AML-193 (cell line): ENCODE measurements at places on chromosomes 3 and 15.

- DNase-seq: no peak
Measured at GRCh38 chr15:68464448-68465090, 32.6 kb upstream of the ITGA11 start.

- DNase-seq: no peak
Measured at GRCh38 chr15:69758291-69758771, 305.7 kb downstream of the RPLP1 start.

- DNase-seq: no peak
Measured at GRCh38 chr3:124374583-124374982, 355.7 kb upstream of the UMPS start.

- no peak for DNase-seq
Measured at GRCh38 chr3:13107661-13108060, 34.4 kb upstream of the IQSEC1 start.

- DNase-seq: no peak
Measured at GRCh38 chr3:59839810-59840515, 790.1 kb upstream of the CFAP20DC start.

DNA sequence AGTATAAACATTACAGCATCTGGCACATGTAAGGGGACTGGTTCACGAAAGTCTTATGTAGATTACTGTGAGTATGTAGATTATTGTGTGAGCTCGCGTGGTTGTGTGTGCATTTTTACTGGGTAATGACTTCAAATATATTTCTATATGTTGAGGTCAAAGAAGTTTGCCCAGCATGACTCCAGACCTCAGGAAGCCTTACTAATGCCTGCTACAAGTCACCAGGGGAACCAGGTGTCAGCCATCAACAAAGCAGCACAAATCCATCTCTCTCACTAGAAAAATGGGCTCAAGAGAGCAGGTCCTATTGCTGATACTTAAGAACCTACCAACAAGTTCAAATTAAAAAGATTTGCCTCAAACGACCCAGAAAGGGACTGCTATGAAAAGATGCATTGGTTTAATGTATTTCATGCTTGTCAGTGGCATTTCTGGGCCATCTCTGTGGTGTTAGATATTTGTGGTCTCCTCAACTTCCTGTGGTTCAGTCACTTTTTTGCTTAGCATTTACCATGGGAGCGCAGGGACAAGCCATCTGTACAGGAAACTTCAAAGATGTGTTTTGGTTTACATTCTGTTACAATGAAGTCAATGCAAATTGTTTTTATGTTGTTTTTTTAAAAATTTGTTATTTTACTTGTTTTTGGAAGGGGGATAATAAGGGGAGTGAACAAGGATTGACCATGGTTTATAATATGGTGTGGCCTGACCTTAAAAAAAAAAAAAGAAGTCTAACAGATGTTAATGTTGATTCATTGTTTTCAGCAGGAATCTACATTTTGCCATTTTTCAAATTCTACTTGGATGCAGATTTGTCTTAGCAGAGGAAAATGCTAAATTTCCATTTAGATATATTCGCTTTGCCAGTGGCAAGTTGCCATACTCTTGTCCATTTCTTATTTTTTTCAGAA, 172.1 kb upstream of the ADAMTS9 start:
- no peak for DNase-seq

DNA sequence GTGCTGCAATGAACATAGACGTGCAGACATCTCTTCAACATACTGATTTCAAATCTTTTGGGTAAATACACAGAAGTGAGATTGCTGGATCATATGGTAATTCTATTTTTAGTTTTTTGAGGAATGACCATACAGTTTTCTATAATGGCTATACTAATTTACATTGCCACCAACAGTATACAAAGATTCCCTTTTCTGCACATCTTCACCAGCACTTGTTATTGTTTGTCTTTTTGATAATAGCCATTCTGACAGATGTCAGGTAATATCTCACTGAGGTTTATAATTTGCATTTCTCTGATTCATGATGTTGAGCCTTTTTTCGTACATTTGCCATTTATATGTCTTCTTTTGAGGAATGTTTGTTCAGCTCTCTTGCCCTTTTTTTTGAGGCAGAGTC, 30.5 kb downstream of the TOPAZ1 start:
- DNase-seq: no peak

- DNase-seq: no peak
Measured at GRCh38 chr3:14343338-14344112, 58.9 kb upstream of the SLC6A6 start.

GRCh38 chr3:28291577-28291976, 50.2 kb downstream of the CMC1 start:
- no peak for DNase-seq

DNA sequence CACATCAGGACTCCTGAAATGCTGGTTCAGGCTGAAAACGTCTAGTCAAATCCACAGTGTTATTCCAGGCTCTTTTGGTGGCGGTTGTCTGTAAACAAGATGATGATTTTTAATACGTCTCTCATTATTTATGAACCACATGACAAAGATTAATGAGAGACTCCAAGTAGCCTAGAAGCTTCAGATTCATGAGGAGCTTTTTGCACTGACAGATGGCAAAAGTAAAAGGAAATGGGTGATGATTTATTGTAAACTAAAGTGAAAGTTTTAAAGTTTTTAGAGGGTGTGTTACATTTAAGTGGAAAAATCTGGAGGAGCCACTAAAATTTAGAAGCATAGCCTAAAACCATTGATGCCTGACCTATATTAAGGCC, 77.0 kb downstream of the BBX start:
- DNase-seq: no peak

DNA sequence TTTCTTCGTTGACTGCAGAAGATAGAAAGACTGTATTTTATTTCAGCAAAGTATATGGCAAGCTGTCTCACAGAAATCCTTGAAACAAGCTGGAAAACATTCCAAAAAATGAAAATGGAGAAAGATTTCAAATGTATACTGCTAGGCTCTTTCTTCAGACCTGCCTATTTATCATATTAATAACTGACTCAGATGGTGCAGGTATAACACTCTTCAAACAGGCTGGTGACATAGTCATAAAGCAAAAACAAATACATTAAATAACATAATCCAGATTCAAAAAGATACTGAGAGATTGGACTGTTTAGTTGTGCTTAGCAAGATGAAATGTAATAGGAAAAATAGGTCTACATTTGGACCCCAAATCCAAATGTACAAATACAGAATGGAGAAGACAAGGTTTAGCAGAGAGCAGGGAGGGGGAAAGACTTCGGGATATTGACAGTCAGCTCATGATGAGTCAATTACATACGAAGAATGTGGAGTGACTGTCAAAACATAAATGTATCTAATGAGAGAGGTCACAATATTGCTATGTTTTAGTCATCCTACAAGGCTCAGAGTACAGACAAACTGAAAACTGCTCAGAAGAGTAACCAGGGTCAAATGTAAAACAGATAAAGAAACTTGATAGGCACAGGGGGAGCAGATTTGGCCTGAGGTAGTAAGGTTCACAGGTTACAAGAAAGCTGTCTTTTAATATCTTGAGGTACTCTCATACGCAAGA, 88.7 kb downstream of the DMXL2 start:
- no peak for DNase-seq

- DNase-seq: no peak
Measured at GRCh38 chr3:9168241-9168741, 81.2 kb downstream of the SRGAP3 start.

DNA sequence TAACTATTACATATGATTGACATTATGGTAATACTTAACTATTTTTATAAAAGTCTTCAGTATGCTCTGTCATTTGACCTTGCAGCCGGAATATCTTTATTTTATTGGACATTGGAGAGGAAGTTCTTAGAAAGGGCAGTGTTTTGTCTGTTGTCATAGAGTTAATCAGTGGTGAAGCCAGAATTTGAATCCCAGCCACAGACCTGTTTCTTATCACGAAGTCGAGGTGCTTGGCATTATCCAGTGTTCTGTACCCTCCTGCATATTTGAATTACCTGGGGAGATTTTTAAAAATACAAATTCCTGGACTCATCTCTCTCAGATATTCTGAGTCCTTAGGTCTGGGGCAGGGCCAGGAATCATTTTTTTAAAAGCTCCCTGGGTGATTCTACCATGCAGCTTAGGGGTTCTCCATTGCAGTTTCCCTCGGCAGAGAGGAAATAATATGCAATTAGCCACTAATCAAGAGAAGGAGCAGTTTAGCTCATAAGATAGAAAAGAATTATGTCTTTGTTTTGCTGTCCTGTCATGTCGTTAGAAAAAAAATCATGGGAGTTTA, 195.6 kb upstream of the CFAP20DC start:
- no peak for DNase-seq

DNA sequence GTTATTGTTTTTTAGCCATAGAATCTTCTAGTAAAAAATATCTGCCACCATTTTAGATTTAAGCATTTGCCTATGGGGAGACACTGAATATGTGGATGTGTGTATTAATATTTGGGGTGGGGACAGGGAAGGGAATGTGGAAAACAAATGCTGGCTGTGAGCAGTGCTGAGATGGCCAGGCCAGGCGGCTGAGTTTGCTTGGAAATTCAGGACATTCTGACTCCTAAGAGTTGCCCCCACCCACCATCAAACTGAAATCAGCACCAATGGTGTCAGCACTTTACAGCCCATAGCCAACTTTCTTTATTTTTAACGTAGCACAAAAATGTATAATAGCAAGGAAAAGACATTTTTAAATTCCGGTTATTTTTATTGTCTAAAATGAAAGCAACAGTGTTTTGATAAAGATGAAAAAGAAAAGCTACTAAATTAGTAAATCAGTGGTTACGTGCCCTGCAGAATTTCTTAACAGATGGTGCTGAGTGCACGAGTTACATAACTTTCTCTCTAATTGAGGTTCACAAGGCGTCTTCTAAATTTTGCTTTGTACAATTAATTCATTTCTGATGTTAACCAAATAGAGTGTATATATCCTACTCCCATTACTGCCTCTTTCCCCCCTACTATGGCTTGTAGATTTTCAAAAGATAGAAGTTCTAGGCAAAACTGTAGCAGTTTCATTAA, 34.0 kb downstream of the B3GALNT1 start:
- DNase-seq: no peak

- no peak for DNase-seq
Measured at GRCh38 chr3:127820826-127821313, 1.4 kb downstream of the MGLL start.

DNA sequence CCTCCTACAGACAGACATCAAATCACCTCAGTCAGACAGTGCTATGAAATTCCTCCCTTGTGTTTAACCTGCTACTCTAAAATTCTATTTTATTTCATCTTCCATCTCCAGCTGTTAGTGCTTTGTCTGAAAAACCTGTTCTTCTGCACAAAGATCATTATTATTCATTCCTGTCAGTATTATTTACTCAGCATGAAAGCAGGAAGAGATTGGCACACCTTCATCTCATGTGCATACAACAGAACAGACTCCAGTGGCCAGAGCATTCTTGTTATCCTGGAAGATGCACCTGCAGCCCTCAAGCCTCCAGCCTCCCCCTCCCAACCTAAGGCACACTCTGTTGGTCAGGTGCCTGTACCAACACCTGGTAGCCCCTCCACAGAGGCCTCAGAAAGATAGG, 1.8 kb upstream of the ROPN1B start:
- DNase-seq: no peak

DNA sequence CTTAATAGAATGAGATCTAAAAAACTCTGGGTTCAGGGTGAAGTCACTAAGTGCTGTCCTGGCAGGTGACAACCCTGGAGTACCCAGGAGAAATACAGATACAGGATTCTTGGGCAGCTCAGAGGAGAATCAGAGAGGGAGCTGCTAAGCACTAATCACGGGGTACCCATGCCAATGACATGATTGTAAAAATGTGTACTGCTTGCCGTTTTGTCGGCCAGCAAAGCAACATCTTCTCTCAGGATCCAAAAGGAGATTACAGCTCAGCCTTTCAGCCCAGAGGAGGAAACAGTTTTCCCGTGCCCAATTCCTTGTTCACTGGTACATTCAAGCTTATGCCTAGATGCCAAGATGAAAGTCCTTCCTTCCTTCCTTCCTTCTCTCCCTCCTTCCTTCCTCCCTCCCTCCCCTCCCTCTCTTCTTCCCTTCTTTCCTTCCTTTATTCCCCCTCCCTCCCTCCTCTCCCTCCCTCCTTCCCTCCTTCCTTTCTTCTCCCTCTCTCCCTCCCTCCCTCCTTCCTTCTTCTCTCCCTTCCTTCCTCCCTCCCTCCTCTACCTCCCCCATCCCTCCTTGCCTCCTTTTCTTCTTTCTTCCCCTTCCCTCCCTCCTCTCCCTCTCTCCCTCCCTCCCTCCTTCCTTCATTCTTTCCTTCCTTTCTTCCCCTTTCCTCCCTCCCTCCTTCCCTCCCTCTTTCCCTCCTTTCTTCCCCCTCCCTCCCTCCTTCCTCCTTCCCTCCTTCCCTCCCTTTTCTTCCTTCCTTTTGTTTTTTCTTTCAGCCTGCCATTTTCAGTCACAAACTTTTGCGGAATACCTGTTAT, 4.1 kb upstream of the MINAR1 start:
- DNase-seq: no peak

GRCh38 chr15:76343313-76343996, 6.9 kb downstream of the ISL2 start:
- no peak for DNase-seq

- DNase-seq: no peak
Measured at GRCh38 chr3:157156837-157157635, 2.9 kb downstream of the CCNL1 start.

DNA sequence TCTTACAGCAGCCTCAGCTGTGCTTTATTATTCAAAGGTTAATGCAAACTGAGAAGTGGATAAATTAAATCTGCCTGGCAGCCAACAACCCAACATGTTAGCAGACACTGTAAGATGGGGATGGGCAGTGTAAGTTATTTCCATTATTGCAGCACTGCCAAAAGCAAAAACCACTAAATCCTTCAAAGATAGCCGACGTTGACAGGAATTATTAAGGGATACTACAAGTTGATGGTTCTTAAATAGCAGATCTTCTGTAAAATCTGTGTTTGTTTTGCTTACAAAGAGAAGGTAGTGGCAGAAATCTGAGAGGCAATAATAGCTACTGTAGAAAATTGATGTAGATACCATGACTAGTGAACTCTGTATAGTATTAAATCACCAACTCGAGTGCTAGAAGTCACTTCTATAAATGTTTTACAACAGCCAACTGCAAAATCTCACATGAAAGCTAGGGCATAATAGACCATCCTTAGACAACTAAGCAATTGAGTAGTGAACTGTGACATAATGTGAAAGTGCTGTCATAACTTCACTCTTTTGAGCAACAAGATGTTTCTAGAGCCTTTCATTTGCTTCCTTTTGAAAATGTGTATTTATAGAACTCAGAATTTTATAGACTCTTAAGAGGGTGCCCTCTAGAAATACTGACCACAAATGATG, 278.6 kb downstream of the UBE2E2 start:
- no peak for DNase-seq
